ENCODE measurements at places on chromosomes 12 and 14. TPM values are rescaled to one million over a fixed set of nuclear protein-coding genes. Genes with fewer than 3 reads are reported as not detected.
A peak's percentile ranks its signal among the peaks of the same experiment; 100 is the strongest.

GRCh38 chr12:53561590-53561953, 54.3 kb upstream of the NPFF start:
- DNase-seq = no peak

- DNase-seq = no peak
These were observed 68.5 kb downstream of the SPPL3 start for GRCh38 chr12:120835657-120836056.

DNA sequence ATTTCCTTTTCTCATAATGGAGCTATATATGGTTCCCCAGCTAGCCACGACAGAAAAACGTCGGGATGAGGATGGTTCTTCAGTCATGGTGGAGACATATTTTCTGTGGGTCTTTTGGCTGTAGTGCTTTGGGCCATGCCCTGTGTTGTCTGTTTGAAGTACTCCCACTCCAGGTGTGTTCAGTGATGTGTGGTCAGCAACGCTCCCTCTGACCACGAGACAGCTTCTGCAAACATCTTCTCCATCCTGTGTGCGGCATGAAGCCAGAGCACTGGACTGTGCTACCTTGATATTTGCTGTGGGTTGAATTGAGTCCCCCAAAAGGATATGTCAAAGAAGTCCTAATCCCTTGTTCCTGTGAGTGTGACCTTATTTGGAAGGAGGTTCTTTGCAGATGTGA, 931.2 kb downstream of the NRXN3 start:
- DNase-seq = no peak

- no peak for DNase-seq
These were observed 2.0 kb upstream of the STON2 start for GRCh38 chr14:81402123-81402495.

DNA sequence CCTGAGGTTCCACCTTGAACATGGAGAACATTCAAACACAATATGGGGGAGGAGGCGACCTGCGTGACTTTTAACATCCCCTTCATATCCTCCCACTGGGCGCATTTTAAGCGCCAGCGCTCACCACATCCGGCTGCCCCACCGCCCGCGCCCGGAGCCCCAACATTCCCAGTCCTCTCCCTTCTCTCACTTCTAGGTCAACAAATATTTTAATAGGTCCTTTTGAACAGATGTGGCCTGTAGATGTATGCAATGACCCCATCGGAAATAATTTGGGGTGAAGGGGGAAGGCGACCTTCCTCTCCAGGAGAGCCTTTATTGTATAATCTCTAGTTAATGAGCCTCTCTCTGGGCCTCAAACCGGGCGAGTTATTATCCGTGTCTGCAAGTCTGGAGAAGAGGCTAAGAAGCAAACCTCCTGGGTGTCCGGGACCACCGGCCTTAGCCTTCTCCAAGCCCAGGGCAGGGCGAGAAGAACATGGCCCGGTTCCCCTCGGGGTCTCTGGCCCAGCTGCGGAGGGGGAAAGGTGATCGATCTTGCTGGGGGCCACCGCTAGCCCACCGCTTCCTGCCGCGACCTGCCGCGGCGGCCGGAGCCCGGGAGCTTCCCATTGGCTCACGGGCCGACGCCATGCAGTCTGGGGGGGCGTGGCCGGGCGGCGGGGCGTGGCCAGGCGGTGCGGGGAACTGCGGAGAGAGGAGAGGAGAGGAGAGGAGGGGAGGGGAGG, 83.2 kb upstream of the HMGA2 start:
- DNase-seq = peak; percentile 38

DNA sequence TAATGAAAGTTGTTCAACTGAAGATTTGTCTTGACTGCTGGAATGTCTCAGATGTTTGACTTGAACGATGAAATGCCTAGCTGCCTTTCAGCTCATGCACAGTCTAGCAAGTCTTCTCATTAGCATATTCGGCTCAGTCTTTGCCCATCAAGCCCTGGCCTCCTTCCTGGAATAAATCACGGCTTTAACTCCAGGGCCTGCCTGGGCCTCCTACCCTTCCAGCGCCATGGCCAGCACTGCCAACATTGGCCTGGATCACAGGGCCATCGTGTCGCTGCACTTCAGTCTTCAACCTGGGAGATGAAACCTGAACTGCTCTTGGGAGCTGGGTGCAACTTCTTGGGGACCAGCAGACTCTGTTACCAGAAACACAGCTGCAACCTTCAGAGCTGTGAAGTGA, 126.7 kb upstream of the TMEM260 start:
- no peak for DNase-seq

DNA sequence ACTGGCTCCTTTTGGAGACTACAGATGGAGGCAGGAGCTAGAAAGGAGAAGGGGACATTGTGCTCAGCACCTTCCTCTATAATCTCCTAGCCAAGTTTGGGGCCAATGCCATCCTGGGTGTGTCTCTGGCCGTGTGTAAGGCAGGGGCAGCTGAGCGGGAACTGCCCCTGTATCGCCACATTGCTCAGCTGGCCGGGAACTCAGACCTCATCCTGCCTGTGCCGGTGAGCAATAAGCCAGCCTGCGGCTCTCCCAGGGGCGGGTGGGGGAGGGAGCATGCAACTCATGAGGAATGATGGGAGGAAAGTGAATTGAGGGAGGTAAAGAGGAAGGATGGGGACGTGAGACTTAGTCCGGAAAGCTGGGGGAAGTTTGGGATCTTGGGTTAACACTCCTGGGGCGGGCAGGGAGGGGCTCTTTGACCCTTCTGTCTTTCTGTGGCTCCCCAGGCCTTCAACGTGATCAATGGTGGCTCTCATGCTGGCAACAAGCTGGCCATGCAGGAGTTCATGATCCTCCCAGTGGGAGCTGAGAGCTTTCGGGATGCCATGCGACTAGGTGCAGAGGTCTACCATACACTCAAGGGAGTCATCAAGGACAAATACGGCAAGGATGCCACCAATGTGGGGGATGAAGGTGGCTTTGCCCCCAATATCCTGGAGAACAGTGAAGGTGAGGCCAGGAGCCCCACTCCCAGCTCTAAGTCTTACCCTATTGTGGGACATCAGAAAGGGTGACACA, 3.3 kb downstream of the ENO2 start:
- no peak for DNase-seq

- DNase-seq = no peak
These were observed 185.3 kb downstream of the KIF26A start for GRCh38 chr14:104323551-104324175.

DNA sequence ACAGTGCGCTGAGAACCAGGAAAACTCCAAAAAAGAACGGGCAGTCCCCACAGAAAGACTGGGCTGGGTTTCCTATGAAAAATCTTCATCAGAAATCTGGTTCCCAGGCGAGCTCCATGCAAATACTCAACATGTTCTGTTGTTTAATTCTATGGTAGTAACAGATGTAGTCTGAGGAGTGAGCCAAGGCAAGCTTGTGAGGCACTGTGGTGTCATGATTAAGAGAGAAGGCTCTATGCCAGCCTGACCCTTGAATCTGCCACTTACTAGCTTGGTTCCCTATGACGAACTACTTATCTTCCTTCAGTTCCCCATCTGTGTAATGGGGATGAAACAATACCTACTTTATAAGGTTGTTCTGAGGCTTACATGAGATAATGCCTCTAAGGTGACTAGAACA, 10.7 kb downstream of the POMT2 start:
- no peak for DNase-seq

DNA sequence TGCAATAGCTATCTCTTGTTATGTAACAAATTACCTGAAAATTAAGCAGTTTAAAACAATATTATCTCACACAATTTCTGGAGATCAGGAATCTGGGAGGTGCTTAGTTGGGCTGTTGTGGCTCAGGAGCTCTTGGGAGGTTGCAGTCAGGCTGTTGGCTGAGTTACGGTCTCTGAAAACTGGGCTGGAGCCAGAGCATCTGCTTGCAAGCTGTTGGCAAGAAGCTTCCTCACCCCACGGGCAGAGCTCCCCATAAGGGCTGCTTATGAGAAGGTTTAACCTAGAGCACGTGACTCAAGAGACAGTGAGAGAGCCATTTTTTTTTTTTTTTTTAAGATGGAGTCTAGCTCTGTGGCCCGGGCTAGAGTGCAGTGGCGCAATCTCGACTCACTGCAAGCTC, 346.8 kb downstream of the ATP23 start:
- DNase-seq = no peak

DNA sequence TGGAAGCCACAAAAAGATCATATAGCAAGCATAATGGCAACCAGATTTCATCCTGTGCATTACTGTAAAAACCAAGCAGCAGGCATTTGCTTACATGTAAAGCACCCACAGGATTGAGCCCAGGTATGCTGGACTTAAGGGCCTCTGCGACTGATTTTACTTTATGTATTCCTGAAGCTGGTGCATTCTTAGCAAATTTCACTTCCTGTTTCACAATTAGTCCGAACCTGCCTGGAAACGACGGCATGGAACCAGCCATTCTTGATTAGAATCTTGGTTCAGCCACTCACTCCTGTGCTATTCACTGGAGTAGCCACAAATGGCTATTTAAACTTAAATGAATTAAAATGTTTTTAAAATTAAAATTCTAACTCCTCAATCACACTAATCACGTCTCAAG, 239.2 kb downstream of the NUAK1 start:
- DNase-seq = no peak

GRCh38 chr14:100105357-100106169, 40.3 kb downstream of the EVL start:
- DNase-seq = no peak

- no peak for DNase-seq
These were observed 147.3 kb downstream of the PPM1H start for GRCh38 chr12:62787611-62788010.

DNA sequence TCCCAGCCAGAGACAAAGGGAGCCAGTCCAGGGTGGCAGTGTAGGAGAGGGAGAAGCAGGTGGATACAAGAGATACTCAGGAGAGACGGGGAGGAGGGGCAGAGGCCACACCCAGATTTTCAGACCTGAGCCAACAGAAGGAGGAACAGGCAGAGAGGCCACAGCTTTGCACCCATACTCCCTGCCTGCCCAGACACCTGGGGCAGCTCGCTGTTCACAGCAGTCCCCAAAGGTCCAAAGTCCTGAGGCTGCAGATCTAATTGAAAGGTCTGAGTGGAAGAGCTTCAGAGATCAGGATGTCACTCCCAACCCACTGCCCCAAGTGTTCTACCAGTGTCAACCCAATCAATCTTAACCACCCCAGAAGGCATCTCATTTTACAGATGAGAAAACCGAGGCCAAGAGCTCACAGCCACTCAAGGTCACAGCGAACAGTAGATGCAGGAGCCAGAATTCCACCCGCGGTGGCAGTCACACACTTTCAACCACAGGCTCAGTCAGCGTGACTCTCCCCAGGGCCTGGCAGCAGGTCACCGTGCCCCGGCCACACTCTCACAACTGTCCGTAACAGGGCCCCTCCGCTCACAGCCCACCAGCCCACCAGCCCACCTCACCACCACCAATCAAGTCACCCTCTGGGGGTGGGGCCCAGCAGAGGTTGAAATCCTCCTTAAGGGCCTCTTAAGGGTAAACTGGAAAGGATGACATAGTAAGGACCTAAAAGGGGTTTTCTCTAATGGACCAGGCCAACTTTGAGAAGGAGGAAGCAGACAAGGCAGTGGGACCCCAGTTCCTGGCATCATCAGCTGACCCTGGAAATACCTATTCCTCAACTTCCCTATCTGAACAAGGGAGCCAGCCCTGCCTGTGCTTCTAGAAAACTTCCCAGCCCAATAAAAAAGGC, 33.3 kb downstream of the ACTN1 start:
- DNase-seq = no peak

DNA sequence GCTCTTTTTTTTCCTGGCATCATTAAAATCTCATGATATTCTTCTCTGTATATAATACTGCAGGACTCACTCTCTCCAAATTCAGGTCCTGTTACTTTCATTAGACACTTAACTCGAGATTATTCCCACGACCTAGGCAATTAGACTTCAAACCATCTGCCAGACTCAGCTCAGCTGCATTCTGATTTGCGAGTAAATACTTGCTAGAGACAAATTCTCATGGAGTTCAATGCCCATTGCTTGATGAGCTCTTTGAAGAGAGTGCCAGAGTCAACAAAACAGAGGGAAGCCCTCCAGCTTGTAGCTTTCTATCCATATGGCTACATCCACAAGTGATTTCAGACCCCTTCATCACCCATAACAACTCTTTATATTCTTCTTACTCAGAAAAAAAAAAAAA, 88.3 kb downstream of the GTF2A1 start:
- no peak for DNase-seq

DNA sequence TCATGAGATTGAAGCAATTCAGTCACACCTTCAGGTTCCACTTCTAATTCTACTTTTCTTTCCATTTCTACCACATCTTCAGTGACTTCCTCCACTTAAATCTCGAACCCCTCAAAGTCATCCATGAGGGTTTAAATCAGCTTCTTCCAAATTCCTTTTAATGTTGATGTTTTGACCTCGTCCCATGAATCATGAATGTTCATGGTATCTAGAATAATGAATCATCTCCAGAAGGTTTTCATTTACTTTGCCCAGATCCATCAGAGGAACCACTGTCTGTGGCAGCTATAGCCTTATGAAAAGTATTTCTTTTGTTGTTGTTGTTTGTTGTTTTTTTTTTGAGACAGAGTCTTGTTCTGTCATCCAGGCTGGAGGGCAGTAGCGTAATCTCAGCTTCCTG, 7.6 kb downstream of the RXYLT1 start:
- DNase-seq = no peak

DNA sequence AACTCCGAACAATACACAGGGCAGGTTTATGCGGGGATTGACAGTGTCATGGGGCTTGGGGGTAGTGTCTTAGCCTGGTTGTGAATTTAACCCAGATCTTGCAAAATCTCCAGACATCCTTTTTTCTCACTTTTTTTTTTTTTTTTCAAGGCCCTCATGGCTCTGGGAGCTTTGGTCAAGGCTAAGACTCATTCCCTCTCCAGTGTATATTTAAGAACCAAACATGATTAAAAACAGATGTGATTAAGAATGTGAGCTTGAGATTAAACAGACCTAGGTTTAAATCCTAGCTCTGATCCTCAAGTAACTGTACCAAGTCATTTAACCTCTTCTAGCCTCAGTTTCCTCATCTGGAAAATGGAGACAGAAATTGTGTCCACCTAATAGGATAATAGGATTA, 151.7 kb upstream of the FUT8 start:
- no peak for DNase-seq

GRCh38 chr12:14810167-14810952, 3.6 kb downstream of the SMCO3 start:
- DNase-seq = no peak

GRCh38 chr12:46946137-46946536, 120.3 kb upstream of the SLC38A4 start:
- no peak for DNase-seq

GRCh38 chr12:119204671-119205285, 26.0 kb downstream of the HSPB8 start:
- no peak for DNase-seq

GRCh38 chr12:64190140-64190539, 32.0 kb downstream of the KICS2 start:
- no peak for DNase-seq

The KRT85 gene
- total RNA-seq = not detected

The MYH6 gene
- not detected for total RNA-seq

The TAS2R20 gene
- total RNA-seq = 4.6 TPM

The RIMBP2 gene
- 3.2 TPM for total RNA-seq

The IL26 gene
- total RNA-seq = not detected

The FGF6 gene
- not detected for total RNA-seq

The HCAR1 gene
- total RNA-seq = 4.6 TPM

The DAO gene
- total RNA-seq = not detected

The KCNK13 gene
- 2.0 TPM for total RNA-seq

The SVOP gene
- not detected for total RNA-seq

The SLC25A21 gene
- 1.4 TPM for total RNA-seq

The KLRF1 gene
- 0.46 TPM for total RNA-seq

The ACAD10 gene
- 14.9 TPM for total RNA-seq

The ARMH4 gene
- 4.6 TPM for total RNA-seq

The PTPN21 gene
- 14.3 TPM for total RNA-seq

The GPR68 gene
- total RNA-seq = 0.19 TPM

The SMCO2 gene
- total RNA-seq = not detected

The SERPINA9 gene
- total RNA-seq = not detected

The USP44 gene
- 1.3 TPM for total RNA-seq

The IRAK3 gene
- 88.8 TPM for total RNA-seq

The SLC6A13 gene
- not detected for total RNA-seq

The MAPK1IP1L gene
- total RNA-seq = 57.3 TPM

All from omental fat pad (tissue), 4 donors.